ENCODE measurements at places on chromosomes 2 and 18.
A peak's percentile ranks its signal among the peaks of the same experiment; 100 is the strongest.

DNA sequence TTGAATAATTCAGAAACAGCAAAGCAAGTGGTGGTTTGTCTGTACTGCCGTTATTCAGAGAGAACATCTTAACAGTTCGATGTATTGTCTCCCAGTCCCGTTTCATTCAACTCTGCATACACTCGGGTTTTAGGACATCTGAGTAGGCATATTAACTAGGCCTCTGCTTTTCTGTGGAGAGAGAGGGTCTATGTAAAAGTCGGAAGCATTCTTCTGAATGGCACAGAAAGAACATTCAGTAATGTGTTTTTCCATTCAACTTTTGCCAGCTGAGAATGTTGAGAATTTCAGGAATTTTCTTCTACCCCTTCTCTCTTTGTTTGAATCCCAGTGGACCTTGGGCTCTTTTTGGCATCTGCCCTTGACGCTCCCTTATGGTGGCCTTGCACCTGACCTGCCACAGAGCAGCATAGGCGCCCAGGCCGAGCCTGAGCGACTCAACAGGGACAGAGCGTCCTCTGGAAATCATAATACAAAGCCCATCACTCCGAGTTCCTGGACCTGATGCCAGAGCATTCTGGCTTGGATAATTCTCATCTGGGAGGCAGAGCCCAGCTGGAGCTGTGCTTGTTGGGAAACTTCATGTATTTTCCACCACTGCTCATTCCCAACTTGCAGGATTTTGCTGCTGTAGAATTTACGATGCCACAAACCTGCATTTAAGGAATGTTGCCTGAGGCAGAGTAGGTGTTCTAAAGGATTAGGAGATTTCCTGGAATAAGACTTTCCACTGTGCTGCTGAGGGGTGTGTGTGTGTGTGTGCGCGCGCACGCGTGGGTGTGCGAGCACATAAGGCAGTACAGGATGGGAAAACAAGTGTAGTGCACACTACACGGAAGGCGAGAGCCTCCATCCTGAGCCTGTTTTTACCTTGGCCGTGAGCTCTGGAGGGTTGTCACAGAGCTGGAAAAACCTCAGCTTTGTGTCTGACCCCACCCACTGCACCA, 77.2 kb upstream of the TXNDC2 start:
- no peak for DNase-seq

GRCh38 chr2:173357346-173357745, 2.7 kb downstream of the CDCA7 start:
- DNase-seq, result no peak

- no peak for DNase-seq
Observed at GRCh38 chr2:178928077-178928476, 120.9 kb upstream of the TTN start.

GRCh38 chr2:235669269-235669831, 175.5 kb downstream of the AGAP1 start:
- peak; percentile 39 for DNase-seq

- DNase-seq, result no peak
Observed at GRCh38 chr2:216636551-216637450, 3.6 kb downstream of the IGFBP2 start.

All from NCI-H446 treated with DMSO at 0.1 percent for 48 hours (cell line).